Cortex of kidney (tissue), 1 donor: ENCODE measurements at places on chromosomes 12 and 14.

GRCh38 chr12:40149673-40150260 is 43.9 kb upstream of the SLC2A13 start:
- no peak for DNase-seq

GRCh38 chr14:36362648-36363047 is 42.2 kb upstream of the MBIP start:
- DNase-seq: no peak

- DNase-seq: no peak
These were observed 21.9 kb downstream of the SLCO1C1 start for GRCh38 chr12:20716985-20717384.

GRCh38 chr12:86137936-86138335 is 118.3 kb downstream of the MGAT4C start:
- no peak for DNase-seq

- no peak for DNase-seq
These were observed 33.3 kb downstream of the ERG28 start for GRCh38 chr14:75627406-75627805.

DNA sequence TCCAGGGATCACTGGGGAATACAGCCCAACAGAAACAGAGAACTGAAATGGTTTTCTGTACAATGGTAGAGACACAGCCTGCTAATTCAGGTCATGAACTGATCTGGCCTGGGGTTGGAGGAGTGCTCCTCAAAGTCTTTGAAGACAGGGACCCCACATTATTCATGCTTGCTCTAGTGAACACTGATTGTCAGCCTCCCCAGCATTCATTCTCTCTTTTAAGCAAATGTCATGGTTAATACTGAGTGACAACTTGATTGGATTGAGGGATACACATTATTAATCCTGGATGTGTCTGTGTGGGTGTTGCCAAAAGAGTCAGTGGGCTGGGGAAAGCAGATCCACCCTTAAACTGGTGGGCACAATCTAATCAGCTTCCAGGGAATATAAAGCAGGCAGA is 288.4 kb upstream of the NOS1 start:
- no peak for DNase-seq

DNA sequence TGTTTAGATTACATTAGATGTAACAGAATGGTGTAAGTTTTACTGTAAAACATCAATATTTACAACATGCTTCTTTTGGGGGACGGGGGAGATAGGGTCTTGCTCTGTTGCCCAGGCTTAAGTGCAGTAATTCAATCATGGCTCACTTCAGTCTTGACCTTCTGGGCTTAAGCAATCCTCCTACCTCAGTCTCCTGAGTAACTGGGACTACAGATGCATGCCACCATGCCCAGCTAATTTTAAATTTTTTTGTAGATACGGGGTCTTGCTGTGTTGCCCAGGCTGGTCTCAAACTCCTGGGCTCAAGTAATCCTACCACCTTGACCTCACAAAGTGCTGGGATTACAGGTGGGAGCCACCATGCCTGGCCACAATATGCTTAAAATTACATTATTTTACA is 23.8 kb downstream of the TUBA1A start:
- DNase-seq: no peak

DNA sequence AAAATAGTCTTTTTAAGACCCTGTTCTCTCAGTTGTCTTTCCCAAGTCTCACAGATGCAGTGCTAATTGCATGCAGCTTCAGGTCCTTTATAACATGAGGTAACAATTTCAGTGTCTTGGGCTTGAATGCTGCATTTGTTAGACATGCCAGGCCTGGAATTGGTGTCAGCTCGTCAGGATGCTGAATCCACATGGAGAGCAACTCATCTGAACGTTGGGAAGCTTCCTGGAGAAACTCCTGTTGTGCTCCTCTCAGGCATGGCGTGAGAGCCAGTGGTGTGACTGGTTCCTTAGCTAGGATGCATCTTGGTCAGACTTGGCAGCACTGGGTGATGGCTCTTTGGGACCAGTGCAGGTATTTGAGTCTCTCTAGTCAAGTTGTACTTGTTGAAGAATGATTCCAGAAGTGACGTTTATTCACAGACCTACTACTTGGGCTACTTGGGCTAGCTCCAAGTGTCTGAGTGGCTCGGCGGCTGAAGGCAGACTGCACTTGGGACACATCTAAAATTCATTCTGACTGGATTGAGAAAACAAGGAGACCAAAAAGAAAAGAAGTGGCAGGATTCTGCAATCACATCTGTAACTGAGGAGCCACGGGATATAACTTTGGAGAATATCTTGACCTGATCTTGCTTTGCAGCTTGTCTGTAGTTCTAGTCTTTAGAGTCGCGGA is 134.8 kb upstream of the ARHGAP5 start:
- no peak for DNase-seq

GRCh38 chr14:51547260-51547659 is 104.5 kb upstream of the FRMD6 start:
- DNase-seq: no peak

DNA sequence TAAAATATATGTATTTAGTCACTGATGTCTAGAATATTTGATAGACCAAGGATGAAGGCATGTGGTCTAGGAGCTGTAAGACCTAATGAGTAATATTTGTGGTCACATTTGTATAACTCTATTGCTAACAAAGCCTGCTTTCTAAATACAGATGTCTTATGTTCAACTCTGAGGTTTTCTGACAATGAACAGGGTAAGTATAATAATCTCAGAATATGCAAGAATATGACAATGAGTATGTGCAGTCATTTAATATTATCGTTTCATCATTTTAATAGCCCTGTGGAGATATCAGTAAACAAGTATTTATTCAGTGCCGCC is 389.6 kb downstream of the LRIG3 start:
- DNase-seq: no peak

DNA sequence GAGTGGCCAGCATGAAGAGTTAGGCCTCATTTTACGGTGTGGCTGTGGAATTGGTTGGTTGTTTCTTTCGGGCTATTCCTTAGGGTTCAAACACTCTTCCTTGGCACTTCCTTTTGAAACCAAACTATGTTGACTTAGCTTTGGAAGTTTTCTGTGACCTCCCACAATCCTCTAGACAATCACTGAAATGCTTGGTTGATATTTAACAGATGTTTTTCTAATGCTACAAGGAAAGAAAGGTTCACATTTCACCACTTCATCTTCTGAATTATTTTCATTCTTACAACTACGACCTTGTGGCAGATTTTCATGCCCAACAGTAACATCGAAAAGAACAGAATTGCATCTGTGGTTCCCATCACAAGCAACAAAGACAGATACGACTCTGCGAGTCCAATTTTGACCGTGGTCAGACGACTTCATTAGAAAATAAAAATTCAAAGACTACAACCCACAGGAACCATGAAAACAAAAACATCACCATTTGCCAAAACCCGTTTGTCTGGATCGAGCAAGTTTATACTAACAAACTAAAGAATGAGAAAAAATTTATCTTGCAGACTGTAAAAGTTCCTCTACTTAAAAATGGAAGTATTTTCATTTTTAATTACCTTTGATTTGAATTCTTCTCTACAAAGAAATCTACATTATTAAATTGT is 16.9 kb downstream of the PRKAB1 start:
- no peak for DNase-seq

DNA sequence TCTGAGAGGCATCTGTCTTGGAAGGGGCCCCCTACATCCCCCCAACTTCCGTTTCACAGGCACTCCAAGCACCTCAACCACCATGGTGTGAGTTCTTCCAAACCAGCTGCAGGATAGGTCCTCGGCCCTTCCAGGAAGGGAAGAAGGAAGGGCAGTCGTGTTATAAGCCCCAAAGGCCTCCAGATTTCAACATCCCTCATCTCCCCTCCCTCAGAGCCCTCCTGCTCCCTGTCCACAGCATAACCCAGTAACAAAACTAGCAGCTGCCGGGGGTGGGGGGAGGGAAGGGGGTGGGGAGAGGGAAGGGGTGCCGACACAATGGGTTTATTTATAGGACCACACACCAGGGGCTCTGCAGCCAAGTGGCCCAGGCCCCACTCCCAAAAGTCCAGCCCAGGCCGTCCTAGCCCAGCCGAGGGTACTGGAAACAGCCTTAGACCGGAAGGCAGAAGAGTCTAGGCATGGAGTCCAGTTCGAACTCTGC is 18.3 kb downstream of the NCKAP5L start:
- DNase-seq: no peak

DNA sequence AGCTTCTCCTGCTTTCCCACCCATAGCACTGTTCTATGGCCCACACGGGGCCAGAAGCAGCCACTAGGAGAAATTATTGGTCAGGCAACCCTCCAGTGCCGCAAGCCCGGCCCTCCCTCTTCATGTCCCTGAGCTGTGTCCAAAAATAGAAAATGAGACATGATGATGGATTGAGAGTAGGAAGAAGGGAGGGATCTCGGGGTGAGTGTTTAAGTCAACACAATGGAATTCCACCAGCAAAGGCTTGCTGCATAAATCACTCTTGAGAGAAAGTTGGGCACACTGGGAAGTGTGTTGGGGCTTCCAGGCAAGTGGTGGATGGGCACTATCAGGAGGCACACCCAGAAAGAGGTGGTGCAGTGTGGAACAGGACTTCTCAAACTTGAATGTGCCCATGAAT is 94.2 kb downstream of the LLPH start:
- DNase-seq: no peak

DNA sequence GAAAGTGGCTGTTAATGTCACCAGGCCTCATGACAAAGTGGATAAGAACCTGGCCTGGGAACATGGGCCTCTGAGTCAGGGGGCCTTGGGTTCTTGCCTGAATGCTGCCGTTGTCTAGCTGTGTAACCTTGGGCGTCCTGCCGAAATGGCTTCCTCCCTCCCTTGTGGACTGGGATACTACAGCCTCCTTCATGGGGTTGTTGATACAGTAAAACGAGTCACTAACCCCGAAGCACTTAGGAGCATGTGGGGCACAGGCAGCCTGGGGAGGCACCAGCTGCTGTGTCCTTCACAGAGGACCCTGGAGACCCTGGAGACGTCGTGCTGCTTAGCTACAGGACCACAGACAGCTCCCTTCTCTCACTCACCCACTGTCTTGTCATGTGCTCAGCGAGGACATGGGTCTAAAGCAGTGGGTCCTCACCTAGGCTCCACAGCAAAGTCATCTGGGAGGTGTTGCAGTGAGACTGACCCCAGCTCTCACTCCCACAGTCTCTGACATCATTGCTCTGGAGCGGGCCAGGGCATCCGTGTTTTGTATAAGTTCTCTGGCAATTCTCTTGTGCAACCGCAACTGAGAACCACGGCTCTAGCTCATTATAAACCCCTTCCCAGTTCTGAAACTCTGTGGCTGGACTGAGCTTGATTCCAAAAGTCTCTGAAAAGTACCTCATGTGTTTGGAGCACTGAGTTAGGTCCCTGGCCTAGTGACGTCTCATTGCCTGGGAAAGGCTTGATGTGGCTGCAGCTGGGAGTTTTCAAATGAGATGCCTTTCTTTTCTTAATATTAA is 42.1 kb downstream of the SERPINA3 start:
- no peak for DNase-seq

GRCh38 chr14:75428230-75429104 is 645 bp downstream of the JDP2 start:
- DNase-seq: no peak

- no peak for DNase-seq
These were observed 498.3 kb downstream of the KCNH5 start for GRCh38 chr14:62546862-62547474.

GRCh38 chr14:68451696-68452373 is 341.0 kb downstream of the ZFP36L1 start:
- no peak for DNase-seq

GRCh38 chr12:95976416-95976832 is 19.7 kb downstream of the HAL start:
- no peak for DNase-seq

DNA sequence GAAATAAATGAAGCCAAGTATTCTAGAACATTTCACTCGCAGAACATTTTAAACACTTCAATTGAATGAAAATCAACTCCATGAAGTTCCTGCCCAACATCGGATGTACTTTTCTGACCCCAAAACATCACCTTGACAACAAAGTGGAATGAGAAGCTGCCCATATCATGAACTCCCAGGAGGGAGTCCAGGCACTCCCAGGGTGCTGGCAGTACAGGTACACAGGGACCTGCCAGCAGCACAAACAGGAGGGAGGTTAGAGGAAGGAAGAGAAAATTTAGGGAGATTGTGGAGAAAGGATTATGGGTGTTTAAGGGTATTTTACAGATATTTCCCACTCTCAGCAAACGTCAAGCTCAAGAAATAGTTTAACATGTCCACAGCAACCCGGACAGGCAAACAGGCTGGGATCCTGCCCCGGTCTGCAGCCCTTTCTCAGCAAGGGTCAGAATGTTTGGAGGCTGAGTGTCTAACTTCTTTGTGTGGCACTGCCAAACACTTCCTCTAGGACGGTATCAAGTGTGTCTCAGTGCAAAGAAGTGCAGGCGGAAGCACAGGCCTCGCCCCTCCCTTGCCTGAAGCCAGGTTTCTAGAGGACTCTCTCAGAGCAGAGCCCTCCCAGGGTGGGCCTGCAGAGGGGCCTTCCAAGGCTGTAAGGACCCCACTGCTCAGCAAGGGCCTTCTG is 72.2 kb downstream of the SETD3 start:
- DNase-seq: no peak

DNA sequence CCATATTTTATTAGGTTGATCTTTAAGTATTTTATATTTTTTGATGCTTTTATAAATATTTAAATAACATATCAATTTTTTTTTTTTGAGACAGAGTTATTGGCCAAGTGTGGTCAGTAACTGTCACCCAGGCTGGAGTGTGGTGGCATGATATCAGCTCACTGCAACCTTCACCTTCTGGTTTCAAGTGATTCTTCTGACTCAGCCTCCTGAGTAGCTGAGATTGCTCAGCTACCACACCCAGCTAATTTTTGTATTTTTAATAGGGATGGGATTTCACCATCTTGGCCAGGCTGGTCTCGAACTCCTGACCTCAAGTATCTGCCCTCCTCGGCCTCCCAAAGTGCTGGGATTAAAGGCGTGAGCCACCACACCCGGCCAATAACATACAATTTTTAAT is 71.1 kb downstream of the FUT8 start:
- no peak for DNase-seq

DNA sequence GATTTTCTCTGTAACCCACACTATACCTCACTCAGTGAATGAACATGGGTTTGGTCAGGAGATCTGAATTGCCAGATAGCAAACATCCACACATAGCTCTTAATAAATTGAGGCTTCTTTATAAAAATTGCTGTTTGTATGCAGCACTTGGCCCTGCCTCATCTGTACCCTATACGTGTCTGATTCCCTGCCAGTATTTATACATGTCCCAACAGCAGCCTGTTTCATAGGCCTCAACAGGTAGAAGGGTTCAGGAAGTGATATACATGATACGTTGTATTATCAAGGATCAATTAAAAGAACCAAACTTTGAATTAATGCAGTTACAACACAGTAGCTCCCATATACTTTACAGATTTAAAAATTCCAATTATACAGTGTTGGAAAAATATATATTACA is 32.3 kb downstream of the RASSF9 start:
- no peak for DNase-seq

- no peak for DNase-seq
These were observed 184.0 kb downstream of the MSRB3 start for GRCh38 chr12:65462484-65462883.

GRCh38 chr12:4215229-4216186 is 58.1 kb upstream of the CCND2 start:
- DNase-seq: no peak

DNA sequence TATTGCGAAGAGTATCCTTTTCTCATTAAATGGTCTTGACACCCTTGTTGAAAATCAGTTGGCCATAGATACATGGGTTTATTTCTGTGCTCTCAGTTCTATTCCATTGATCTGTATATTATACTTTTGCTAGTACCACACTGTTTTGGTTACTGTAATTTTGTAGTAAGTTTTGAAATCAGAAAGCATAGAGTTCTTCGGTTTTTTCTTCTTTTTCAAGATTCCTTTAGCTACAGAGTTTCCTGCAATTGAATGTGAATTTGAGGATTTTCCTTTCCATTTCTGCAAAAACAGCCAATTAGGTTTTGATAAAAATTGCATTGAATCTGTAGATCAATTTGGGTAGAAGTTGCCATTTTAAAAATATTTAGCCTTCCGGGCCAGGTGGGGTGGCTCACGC is 60.2 kb downstream of the ARHGAP5 start:
- DNase-seq: no peak
